Activated CD4-positive, alpha-beta T cell treated with anti-CD3 and anti-CD28 coated beads for 24 hours (primary cell): ENCODE measurements at places on chromosomes 3 and 15.
A peak's percentile ranks its signal among the peaks of the same experiment; 100 is the strongest.

DNA sequence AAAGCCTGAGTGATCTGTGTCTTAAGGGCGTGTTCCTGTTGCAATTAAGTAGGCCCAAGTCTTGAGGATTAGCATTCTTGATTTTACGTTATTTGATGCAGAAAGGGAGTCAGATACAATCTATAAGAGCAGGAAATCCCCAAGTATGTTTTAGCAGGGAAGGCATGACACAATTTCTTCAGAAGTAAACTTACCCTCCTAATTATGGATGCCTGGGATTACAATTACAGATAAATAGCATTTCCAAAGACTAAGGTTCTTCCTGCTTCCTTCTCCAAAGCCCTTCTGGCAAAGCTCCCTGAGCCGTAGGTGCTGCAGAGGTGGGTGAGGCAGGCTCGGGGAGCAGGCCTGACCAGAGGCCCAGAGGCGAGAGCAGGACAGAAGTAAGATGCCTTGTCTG, 34.9 kb upstream of the ST6GAL1 start:
- no peak for DNase-seq

- no peak for DNase-seq
Measured at GRCh38 chr3:166104938-166105337, 267.7 kb upstream of the BCHE start.

GRCh38 chr3:12489832-12490231, 5.6 kb downstream of the TSEN2 start:
- DNase-seq, result no peak

- DNase-seq, result no peak
Measured at GRCh38 chr3:186079925-186080324, 29.0 kb downstream of the ETV5 start.

DNA sequence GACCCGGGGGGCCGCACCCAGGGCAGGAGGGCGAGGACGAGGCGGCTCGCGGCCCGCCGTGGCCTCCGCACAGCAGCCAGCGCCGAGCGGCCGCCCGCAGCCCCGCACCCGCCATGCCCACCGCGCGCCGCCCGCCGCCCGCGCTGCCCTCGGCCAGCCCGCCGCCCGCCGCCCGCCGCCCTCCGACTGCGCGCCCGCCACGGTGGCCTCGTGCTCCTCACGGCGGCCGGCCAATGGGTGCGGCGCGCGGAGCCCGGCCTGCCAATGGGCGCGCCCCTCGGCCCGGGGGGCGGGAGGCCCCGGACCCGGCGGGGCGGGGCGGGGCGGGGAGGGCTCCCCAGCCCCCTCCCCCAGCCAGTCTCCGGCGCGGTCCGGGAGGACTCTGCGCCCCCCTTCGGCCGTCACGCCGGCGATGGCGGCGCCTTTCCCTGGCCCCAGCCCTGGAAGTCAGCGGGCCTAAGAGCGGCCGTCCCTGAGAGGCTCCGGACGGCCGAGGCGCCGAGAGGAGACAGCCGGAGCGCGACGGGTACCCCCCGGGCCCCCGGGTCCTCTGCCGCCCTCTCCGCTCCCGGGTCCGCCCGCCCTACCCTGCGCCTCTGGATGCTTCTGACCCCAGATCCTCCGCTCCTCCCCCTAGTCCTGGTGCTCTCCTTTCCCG, at the start of gene NT5DC2:
Gene NT5DC2, minus strand, starts transcription at position 235 of the 658 bp plus-strand sequence. Its CDS starts 120 bp downstream, at position 115.
- DNase-seq, result peak; percentile 51

- no peak for DNase-seq
Measured at GRCh38 chr15:34754674-34755418, at the start of gene GJD2. Gene GJD2 (minus strand): TSS chr15:34754998. CDS start chr15:34754488, 510 bp downstream.

DNA sequence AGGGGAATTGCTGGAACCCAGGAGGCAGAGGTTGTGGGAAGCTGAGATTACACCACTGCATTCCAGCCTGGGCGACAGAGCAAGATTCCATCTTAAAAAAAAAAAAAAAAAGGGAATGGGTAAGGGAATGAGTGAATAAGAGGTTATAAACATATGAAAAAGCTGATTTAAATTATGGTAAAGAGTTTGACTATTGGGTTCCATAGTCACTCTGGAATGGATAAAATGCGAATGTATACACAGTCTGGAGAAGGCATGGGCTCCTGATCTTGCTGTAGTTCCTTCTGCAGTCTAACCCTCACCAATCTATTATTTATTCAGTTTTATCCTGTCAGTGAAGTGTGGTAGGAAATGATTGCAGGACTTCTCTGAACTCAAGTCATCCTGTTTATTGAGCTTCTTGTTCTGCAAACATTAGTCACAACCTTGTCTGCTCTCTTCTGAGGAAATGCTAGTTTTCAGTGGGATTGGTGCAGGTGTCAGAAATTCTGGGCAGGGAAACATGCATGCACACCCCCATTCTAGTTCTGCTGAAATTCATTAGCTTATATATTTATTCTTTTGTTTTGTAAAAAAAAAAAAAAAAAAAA, 190.9 kb upstream of the CFAP20DC start:
- DNase-seq, result no peak

GRCh38 chr3:192851821-192852372, 65.8 kb downstream of the MB21D2 start:
- no peak for DNase-seq

- DNase-seq, result no peak
Measured at GRCh38 chr3:42189736-42190135, 76.2 kb downstream of the CCK start.

- no peak for DNase-seq
Measured at GRCh38 chr3:108175352-108175751, 46.9 kb downstream of the IFT57 start.
